ENCODE measurements at places on chromosomes 3 and 15.
A peak's percentile ranks its signal among the peaks of the same experiment; 100 is the strongest.

DNA sequence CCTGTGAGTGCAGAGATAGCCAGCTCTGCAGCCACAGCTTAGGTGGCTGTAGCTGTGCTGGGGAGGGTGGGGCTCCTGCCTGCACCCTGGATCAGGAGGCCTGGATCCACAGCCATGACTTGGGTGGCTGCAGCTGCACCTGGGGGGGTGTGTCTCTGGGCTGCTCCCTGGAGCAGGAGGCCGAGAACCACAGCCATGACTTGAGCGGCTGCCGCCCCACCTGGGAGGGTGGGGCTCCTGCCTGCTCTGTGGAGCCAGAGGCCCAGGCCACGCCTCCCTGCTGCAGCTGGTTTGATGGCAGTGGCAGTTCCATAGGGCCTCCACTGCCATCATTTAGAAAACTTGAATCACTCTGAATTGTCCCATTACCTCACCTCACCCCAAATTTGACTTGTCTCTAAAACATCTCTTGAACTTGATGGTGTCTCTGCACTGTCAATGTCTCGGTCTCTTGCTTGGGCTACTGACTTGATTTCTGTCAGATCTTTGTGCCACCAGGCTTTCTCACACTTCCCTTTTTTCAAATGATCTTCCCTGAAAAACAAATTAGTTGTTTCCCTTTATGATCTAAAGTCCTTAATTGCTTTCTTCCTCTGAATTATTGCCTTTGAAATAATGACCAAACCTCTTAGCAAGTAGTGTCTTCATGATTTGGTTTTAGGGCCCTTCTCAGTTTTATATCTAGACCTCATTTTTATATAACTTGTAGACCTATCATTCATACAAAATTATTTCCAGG lies 313.2 kb upstream of the MME start:
- DNase-seq: peak; percentile 45

- DNase-seq: no peak
Measured at GRCh38 chr15:101455291-101456025, 34.0 kb downstream of the PCSK6 start.

DNA sequence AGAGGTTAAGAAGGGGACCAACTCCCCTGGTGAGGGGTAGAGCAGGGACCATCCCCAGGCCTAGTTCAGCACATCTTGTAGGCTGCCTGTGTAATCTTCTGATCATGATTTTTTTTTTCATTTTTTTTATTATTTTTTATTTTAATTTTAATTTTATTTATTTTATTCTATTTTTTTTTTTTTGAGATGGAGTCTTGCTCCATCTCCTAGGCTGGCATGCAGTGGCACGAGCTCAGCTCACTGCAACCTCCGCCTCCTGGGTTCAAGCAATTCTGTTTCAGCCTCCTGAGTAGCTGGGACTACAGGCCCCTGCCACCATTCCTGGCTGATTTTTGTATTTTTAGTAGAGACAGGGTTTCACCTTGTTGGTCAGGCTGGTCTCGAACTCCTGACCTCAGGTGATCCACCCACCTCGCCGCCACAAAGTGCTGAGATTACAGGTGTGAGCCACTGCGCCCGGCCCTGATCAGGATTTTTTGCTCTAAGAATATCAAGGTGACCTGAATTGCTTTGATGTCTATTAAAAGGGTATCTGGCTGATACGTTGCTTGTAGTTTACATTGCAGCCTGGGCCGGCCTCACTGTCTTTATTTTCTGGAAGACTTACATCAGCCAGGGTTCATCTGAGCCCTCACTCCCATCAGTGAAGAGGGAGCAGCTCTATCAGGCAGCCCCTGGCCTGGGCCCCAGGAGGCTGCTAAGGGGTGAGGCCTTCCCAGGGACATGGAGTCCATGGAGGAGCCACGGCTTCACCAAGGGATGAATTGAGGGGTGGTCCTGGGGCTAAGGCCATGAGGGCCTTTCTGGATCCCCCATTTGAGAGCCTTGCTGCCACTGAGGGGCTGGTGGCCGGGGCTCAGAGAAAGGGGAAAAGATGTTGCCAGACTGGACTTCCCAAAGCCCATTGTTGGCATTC lies 10.7 kb downstream of the SYNM start:
- DNase-seq: no peak

DNA sequence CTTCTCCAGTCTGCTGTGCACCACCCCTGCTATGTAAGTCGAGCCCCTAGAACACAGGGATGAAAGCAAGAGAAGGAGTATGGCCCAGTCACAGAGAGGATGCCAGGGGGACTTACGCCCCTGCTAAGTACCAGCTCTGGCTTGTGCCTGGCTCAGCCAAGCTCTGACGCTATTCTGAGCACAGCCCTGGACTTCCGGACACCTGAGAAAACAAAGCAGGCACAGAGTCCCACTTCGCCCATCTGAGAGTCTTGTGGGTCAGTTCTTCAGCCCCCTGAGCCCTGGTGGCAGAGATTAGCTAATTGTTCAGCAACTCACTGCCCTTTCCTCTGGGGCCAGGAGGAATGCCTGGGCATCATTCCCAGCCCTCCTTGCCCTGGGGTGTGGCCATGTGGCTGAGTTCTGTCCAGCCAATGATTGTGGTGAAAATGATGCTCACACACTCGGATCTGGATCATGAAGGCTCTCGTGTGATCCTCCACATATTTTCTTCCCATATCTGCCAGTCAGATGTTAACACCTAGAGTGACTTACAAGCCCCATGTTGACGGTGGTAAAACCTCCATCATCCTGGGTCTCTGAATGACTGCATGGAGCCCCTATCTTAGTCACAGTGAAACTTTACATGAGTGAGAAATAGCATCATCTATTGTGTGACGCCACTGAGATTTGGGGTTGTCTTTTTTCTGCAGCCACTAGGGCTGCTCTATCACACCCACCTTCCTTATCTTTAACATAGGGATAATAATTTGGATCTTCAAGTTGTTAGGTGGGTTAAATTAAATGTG lies 105.7 kb downstream of the TPRA1 start:
- no peak for DNase-seq

DNA sequence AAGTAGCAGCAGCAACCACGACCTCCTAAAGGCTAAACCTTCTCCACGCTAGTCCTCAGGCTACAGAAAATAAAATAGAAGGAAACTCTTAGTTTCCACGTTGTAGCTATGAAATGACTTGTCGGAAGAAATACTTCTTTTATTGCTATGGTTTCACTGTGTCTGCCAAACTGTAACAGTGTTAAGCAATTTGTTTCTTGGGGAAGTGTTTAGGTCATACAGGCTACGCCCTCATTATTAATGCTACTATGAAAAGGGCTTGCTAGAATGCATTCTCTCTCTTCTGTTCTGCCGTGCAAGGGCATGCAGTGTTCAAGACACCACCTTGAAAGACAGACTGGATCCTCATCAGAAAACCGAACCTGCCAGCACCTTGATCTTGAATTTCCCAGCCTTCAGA lies 462.7 kb downstream of the PLOD2 start:
- no peak for DNase-seq

DNA sequence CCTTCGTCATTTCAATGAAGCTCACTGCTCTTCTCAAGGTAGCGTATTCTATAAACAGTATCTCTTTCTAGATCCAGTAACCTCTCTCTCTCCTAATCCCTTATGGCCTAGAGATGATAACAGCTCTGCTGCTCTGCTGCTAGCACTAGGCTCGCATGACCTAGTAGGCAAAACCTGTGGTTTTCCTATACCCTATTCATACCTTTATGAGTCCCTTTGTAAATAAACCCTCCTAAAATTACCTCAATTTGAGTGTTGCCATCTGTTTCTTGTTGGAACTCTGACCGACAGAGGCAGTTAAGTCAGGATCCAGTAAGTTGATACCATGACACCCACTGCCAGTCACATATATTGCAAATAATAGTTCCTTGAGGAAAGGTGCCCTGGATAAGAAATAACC lies 7.3 kb downstream of the CCDC14 start:
- peak; percentile 23 for DNase-seq

DNA sequence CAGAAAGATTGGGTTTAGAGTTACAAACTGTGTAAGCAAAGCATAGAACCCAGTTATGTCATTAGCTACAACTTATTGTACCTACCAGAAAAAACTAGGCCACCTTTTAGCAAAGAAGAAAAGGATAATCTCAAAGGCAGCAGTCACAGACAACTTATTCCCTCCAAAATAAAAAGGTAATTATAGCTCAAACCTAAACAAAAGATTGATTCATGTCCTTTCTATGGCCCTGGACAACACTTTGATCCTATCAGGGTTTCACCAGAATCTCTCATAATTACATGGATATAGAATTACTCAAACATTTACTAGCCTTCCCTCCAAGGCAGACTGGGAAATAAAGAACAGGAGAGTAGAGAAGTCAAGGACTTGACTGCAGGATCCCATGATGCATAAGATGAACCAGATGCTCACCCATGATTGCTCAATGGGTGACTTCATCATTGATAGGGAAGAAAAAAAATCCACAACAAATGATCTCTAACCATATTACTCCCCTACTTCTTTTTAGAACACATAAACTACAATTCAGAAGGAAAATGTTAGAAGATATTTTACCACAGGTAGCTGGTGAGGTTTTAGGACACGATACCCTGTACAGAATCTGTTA lies 17.4 kb downstream of the DET1 start:
- DNase-seq: no peak

DNA sequence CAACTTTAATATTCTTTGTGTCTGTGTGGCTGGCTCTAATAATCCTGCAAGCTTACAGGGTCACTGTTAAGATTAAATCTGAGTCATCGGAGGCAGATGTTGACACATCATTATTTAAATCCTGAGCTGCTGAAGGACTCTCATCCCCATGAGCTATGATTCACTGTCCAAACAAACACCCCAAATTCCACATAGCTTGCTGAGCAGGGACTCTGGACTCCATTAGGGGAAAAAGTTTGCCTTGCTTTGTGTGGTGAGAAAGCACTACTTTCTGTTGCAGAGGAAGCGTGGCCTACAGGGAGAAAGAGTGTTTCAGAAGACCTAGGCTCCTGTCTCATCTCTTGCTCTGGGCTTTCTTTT lies 213.7 kb downstream of the PDCD6IP start:
- no peak for DNase-seq

DNA sequence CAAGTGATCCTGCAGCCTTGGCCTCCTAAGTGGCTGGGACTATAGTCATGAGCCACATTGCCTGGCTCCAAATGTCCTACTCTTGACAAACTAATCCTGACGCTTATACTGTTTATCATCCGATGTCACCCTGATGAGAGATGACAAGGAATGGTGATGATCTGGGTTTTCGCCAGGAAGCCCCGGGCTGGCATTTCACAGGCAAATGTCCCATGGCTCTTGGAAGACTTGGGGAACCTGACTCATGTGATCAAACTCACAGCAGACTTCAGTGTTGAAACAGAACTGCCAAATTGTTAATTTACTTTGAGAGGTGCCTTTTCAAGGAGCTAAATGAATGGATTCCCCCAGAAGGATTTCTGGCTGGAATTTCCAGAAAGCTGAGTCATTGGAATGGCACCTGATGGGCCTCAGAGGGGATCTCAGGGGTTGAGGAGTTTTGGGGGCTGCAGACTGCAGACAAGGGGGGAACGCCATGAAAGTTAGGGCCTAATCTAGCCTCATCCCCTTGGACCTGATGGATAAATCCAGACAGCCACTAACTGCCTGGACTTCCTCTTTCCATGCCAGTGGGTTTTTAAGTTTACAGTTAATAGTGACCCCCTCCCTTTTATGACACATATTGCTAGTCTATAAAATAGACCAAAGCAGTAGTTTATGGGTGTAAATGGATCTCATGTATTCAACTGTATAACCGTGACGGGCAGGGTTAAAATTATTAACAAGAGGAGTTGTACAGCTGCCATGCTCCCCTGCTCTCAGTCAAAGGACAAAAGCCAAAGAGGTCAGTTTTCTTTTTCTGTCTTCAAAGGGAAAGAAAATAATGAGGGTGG lies 146.6 kb downstream of the CHSY1 start:
- no peak for DNase-seq

GRCh38 chr3:45771166-45771775 lies 25.1 kb downstream of the SLC6A20 start:
- DNase-seq: no peak

DNA sequence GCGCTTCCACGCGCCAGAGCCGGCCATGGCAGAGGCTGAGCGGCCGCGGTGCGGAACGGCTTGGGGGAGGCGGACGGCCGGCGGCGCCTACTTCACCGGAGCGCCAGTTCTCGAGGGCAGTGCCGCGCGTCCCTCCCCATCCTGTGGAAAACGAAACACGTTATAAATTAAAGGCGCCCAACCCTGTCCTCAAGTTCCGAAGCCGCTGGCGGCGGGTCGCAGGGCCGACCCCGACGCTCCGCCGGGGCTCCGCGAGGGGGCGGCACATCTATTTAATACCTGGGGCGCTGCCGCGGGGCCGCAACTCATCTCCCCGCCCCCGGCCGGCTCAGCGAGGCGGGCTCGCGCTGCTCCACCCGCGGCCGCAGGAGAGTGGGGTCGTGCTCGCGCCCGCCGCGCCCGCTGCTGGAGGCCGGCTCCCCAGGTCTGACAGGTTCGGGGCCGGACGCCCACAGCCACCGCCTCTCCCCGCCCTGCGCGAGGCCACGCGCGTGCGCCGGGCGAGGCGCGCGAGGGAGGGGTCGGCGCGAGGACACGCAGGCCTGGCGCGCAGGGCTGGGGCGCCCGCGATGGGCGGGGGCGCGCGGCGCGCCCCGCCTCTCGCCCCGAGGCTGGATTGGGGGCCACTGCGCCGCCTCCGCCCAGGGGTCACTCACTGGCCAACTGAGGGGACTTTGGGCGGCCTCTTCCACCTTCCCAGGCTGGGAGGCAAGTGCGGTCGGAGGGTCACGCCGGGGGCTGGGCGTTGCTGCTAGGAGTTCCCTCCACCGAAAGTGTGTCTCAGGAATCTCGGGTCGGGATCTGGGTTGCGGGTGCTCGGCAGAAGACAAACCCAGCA lies at the start of gene SLC30A4:
Gene SLC30A4 (minus strand): TSS at position 428 of the 838 bp plus-strand sequence. CDS start 401 bp downstream, at position 27.
- DNase-seq: peak; percentile 84

DNA sequence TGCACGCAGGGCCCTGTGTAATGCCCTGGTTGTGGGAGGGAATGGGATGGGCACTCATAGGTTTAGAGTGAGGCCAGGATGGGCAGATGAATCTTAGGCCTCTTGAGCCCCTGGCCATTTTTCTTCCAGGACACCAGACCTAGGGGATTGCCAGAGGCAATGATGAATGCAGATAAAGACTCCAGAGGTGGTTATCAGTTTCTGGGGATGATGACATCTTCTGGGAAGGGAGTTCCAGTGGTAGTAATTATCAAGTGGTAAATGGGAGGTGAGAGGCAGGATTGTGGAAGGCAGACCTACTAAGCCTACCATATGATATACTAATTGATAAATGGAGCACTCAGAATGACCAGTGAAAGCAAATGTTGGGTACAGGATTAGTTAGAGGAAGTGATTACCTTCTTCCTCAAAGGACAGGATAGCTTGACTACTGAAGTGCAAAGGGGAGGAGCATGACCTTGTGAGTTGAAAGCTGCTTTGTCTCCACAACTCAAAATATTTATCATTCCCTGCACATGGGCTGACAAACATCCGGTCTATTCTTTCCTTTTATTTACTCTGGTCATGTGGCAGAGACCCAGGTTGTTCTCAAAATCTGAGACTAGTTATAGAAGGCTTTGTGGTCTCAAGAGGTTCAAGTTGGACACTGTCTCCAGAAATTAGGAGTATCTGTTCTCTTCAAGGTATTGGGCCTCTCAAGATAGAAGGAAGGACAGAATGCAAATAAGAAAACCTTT lies 10.2 kb upstream of the MAPK6 start:
- DNase-seq: peak; percentile 42

DNA sequence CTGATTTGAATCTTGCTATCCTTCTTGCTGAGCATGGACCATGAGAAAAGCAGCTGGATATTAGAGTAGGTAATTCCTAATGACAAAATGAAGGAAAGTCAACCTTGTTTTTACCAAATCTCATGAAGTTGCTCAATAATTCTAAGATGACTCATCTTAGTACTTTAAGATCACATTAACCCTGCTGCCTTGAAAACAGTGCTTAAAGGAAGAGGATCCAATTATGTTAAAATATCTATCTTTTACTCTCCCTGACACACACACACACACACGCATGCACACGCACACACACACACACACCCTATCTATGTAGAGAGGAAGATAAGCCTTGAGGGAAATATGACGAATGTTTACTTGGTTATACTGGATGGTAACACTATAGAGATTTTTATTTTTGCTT lies 16.0 kb upstream of the MYO1E start:
- no peak for DNase-seq

Measured in germinal center (tissue), 1 donor.